Keratinocyte (primary cell): ENCODE measurements at places on chromosomes 7 and 10. TPM values are rescaled to one million over a fixed set of nuclear protein-coding genes. Genes with fewer than 3 reads are reported as not detected.

The FOXP2 gene
- polyA plus RNA-seq: 0.85 to 1.4 TPM (median 0.98 TPM) in 3 replicates

The ARHGEF5 gene
- polyA plus RNA-seq: 24.2 to 41.0 TPM (median 24.7 TPM) in 3 replicates

The CEP55 gene
- polyA plus RNA-seq: 3.2 to 25.4 TPM (median 17.7 TPM) in 3 replicates

The OR2A7 gene
- 3.6 to 5.5 TPM (median 5.5 TPM) in 3 replicates for polyA plus RNA-seq

The TMEM213 gene
- polyA plus RNA-seq: not detected in 3 replicates

The SLC29A4 gene
- polyA plus RNA-seq: 0.43 to 1.9 TPM (median 0.65 TPM) in 3 replicates

The HOXA5 gene
- 3.3 to 7.1 TPM (median 4.5 TPM) in 3 replicates for polyA plus RNA-seq

The C10orf53 gene
- polyA plus RNA-seq: not detected in 3 replicates

The SRRT gene
- polyA plus RNA-seq: 23.1 to 54.5 TPM (median 42.2 TPM) in 3 replicates

The MGMT gene
- polyA plus RNA-seq: 15.2 to 17.2 TPM (median 15.2 TPM) in 3 replicates

The SEMA3A gene
- polyA plus RNA-seq: 0.90 to 3.7 TPM (median 2.1 TPM) in 3 replicates

The PPP1R3C gene
- 3.2 to 8.9 TPM (median 7.3 TPM) in 3 replicates for polyA plus RNA-seq

The HGF gene
- not detected in 3 replicates for polyA plus RNA-seq

The FAM107B gene
- polyA plus RNA-seq: 2.4 to 8.7 TPM (median 8.2 TPM) in 3 replicates

The CALCR gene
- polyA plus RNA-seq: not detected in 3 replicates

The ATRNL1 gene
- 0.06 to 0.07 TPM in 2 of 3 replicates, not detected in the other for polyA plus RNA-seq

The DPYSL4 gene
- 7.4 to 10.0 TPM (median 8.6 TPM) in 3 replicates for polyA plus RNA-seq

The CPA1 gene
- not detected in 3 replicates for polyA plus RNA-seq

The CLRN3 gene
- not detected in 3 replicates for polyA plus RNA-seq

The JCAD gene
- 0.10 to 0.54 TPM (median 0.10 TPM) in 3 replicates for polyA plus RNA-seq

The NPFFR1 gene
- polyA plus RNA-seq: not detected in 3 replicates

The PIK3CG gene
- not detected in 3 replicates for polyA plus RNA-seq

The FXYD4 gene
- polyA plus RNA-seq: not detected in 3 replicates

The C10orf62 gene
- polyA plus RNA-seq: 0.06 to 0.08 TPM in 2 of 3 replicates, not detected in the other

The SEMA3D gene
- polyA plus RNA-seq: 2.8 to 6.7 TPM (median 5.2 TPM) in 3 replicates

The AGBL3 gene
- polyA plus RNA-seq: 0.53 to 0.97 TPM (median 0.57 TPM) in 3 replicates

The OR13A1 gene
- polyA plus RNA-seq: 0.03 TPM in 1 of 3 replicates, not detected in the others

The IDI2 gene
- not detected in 3 replicates for polyA plus RNA-seq

The UCN3 gene
- not detected in 3 replicates for polyA plus RNA-seq

The PODXL gene
- 0.04 to 0.08 TPM (median 0.08 TPM) in 3 replicates for polyA plus RNA-seq

The CYP3A7 gene
- not detected in 3 replicates for polyA plus RNA-seq

The HYAL4 gene
- polyA plus RNA-seq: 0.25 to 0.39 TPM (median 0.26 TPM) in 3 replicates

The ITGB8 gene
- polyA plus RNA-seq: 8.3 to 14.3 TPM (median 10.9 TPM) in 3 replicates

The MRPS24 gene
- 94.8 to 113 TPM (median 104 TPM) in 3 replicates for polyA plus RNA-seq

The NUTM2B gene
- polyA plus RNA-seq: 0.18 to 0.27 TPM (median 0.25 TPM) in 3 replicates

The PDZD7 gene
- 0.31 to 0.54 TPM (median 0.54 TPM) in 3 replicates for polyA plus RNA-seq
